ENCODE measurements at places on chromosomes 13 and 19.

DNA sequence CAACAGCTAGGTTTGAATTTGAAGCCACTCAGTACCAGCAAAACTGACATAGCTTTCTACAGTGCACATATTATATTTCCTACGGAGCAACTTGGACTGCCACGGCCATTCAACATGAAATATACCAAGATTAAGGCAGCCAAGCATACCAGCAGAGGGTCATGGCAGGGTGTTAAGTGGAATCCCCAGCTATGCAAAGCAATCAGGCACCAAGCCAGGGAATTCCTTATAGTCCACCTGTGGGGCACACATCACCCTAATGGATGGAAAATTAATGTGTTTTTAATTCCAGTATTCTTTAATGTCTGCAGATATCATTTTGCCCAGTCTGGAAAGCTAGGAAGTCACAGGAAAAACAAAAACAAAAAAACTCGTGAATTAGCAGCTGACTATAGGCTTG, 1190.3 kb downstream of the EFNB2 start:
- no peak for DNase-seq

DNA sequence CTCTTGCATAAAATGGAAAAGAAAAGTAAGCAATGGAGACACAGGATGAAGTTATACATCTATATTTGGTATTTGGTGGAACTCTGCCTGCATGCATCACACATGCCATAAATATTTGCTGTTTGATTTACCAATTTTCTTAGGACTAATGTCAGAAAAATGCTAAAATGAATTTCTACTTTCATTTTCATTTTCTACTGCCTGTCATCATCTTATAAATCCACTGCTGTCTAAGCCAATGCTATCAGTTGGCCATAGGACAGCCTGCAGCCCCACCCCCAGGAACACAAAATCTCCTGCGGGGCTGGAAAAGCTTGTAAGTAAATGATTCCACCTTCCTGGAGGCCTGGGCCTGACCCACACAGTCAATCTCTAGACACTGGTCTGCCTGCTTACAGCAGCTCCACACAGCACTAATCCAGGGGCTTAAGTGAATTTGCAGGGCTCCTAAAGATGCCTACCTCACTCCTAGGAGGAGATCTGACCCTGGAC, 122.0 kb downstream of the ENOX1 start:
- peak; percentile 40 for DNase-seq

DNA sequence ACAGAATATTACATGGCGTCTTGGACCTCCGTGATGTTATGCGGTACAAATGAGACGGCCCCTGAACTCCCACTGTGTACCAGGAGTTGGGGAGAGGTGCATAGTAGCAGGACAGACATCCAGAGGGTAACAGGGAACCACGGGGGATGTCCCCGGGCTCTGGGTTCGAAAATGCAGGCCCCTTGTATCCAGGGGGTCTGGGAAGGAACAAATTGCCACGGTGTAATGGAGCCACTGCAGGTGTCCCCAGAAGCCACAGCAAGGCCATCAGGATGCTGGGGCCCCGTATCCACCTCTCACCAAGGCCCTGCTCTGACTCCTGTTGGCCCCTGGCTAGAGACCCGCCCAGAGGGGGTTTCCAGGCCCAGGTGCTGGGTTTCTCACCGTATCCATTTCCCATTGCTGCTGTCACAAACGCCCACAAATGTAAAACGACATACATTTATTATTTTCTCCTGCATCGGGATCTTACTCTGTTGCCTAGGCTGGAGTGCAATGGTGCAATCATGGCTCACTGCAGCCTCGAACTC, 77.8 kb downstream of the INSR start:
- no peak for DNase-seq

DNA sequence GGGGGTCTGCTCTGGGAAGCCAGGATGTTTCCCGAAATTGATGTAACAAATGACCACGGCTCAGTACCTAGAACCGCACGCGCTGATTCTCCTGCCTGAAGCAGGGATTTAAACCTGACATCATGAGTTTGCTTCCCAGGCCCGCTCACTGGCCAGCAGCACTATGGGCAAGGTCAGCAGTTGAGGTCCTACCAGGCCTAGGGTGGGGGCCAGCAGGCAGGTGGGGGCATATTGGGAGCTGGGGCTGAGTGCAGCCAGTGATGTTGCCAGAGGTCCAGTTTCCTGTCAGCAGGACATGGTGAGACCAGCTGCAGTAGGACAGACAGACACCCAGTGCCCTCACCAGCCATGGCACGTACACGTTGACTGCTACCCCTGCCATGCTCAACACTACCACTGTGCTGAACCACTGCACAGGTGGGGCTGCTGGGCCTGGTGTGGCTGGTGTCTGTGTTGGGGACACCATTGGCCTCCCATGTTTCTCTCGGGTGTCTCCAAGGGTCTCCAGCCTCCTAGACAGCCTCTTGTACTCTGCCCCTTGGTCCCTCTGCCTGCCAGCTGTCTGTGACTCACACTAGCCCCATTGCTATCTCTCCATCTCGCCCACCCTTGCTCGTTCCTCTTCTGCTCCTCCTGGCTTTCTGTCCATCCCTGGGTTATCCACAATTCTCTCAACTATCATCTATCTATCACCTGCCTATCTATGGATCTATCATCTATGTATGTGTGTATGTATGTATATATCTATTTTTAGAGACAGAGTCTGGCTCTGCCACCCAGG, 1.1 kb upstream of the C19orf85 start:
- DNase-seq: no peak

DNA sequence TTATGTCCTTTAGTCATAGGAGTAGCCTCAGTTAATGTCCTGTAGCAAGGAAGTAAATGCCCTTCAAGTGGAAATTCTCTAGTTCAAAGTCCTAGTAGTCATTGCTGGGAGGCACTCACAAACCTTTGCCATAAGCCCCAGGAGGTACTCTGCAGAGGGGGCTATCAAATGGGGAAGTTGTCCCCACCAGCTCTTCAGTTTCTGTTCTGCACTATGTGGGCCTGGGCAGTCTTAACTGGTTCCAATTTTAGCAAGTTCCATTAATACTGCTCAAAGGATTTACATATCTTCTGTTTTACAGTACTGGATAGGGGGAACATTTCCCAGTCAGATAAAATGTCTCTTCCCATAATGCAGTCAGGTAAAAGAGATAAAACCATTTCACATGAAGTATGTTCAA, 101.3 kb downstream of the B3GLCT start:
- no peak for DNase-seq

DNA sequence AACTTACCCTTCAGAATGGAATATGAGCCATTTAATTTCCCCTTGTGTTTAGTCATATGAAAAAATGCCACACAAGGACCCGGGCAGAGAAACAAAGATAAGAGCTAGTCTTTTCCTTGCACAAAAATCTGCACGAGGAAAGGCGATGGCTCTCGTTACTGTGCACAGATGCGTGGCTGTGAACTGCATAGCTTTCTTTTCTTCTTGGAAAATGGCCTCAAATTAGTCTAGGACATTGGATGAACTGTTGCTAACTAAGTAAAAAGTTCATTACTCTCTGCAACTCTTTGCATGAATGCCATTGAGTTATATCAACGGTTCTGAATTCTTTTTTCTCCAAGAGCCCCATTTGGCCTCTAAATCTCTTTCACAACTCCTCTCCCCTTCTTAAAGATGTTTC, 125.2 kb downstream of the COG6 start:
- no peak for DNase-seq

GRCh38 chr19:30539981-30540380, 167.8 kb downstream of the ZNF536 start:
- DNase-seq: no peak
